ENCODE measurements at places on chromosomes 6 and 20. TPM values are rescaled to one million over a fixed set of nuclear protein-coding genes. Genes with fewer than 3 reads are reported as not detected.

Gene LTB
- not detected for total RNA-seq

Gene TMEM74B
- 0.65 TPM for total RNA-seq

Gene PEX3
- total RNA-seq, result 13.2 TPM

Gene ISM1
- total RNA-seq, result 0.31 TPM

Gene ULBP1
- total RNA-seq, result 29.8 TPM

Gene MMP24
- total RNA-seq, result 2.4 TPM

Gene CLIC5
- not detected for total RNA-seq

Gene PTK6
- not detected for total RNA-seq

Gene ZDHHC14
- 8.4 TPM for total RNA-seq

Gene C6orf163
- total RNA-seq, result 1.2 TPM

Gene TSHZ2
- not detected for total RNA-seq

Gene PCNA
- 117 TPM for total RNA-seq

Gene ANKRD66
- total RNA-seq, result not detected

Measured in chondrocyte (in vitro differentiated cells).